ENCODE measurements at places on chromosomes 4 and X.

- no peak for DNase-seq
These were observed 15.4 kb upstream of the CDKL5 start for GRCh38 chrX:18410038-18410437.

GRCh38 chrX:153055871-153056749 is at the start of gene PNMA3:
Gene PNMA3 (plus strand): TSS chrX:153056470. CDS start chrX:153057056, 586 bp downstream.
- no peak for DNase-seq

DNA sequence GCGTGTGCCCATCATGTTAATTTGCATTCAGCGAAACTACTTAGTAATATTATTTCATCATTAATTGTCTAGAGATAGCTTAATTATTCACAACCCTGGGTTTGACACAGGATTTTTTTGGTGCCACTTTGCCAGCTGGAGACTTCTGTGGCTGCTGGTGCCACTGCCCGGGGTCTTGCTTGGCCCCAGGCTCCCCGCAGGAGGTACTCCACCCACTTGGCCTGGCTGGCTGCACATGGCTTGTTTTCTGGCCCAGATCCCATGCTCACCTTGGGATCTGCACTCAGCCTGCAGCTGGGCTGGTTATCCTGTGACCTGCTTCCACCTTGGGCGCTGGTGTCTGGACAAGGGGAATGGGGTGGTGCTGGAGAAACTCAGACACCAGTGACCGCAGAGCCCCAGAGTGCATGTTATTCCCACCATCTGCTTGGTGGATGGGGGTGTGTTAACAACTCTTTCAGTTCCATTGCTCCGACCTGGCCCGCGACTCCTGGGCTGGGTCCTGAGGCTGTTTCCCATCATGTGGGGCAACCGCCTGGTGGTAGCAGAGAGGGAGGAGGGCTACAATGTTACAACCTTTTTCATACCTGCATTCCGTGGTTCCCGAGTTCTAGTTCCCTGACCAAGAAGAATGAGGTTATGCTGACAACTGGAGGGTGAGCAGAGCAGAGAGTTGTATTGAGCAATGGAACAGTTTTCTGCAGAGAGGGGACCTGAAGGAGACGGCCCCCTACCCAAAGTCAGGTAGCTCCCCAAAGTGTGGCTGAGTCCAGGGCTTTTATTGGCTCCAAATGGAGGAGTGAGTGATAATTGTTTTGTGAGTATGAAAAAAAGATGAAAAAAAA is 1950.0 kb upstream of the IGFBP7 start:
- DNase-seq = no peak

DNA sequence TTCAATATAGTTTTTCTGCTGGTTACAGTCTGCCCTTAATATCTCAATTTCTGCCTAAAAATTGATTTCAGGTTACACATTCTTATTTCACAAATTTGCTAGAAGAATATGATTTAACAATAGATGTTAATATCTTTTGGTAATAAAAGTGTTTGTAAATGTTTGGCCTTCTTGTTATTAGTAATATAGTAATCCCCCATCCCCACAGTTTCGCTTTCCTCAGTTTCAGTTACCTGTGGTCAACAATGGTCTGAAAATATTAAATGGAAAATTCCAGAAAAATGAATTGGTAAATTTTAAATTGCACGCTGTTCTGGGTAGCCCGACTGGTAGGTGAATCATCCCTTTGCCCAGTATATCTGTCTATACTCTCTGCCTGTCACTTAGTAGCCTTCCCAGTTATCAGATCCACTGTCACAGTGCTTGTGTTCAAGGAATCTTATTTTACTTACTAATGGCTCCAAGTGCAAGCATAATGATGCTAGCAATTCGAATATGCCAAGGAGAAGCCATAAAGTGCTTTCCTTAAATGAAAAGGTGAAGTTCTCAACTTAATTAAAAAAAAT is 3.5 kb upstream of the BMP2K start:
- DNase-seq = no peak

DNA sequence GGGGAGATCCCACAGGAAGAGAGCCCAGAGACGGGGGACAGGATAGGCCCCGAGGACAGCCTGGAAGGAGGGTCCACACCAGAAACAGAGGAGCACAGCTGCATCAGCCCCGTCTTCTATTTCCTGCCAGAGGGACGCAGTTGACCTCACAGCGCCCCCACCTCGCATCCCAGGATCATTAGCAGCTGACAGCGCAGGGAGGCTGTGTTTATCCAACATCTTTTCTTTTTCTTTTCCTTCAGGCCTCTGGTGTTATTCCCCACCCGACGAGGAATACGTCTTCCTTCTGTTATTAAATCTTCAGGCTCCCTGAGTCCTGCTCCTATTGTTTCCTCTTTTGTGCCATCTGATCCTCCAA is 75.4 kb downstream of the DCHS2 start:
- DNase-seq = no peak

DNA sequence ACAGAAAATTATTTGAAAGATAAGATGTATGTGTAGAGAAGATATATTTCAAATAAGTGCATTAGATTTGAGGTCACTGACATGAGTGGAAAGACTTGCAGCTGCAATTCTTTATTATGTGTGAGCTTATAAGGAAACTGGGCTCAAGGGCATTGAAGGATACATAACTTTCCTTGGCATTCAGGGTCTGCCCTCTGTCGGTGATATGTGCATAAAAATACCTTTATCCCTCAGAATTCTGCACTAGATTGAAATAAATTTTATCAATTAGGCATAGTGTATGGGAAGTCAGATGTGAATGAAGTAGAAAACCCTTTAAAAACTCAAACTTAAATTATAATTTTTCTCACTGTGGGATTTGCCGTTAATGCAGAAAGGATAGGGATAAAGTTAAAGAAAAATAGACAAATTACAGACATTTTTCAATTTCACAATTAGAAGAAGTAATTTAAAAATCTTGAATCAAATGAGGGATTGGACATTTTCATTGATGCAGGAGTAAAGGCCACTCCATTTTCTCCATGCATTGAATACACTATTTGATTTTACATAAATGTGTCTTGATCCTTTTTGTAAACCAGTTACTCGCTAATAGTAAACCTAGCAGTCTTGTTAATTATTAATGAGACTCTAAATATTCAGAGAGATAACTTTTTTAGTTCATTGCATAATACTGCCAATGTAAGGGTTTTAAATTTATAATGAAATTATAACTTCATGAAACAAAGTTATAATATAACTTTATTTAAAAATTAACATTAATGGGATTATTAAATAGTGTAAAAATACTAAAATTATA is 21.0 kb upstream of the ETNPPL start:
- DNase-seq = no peak

DNA sequence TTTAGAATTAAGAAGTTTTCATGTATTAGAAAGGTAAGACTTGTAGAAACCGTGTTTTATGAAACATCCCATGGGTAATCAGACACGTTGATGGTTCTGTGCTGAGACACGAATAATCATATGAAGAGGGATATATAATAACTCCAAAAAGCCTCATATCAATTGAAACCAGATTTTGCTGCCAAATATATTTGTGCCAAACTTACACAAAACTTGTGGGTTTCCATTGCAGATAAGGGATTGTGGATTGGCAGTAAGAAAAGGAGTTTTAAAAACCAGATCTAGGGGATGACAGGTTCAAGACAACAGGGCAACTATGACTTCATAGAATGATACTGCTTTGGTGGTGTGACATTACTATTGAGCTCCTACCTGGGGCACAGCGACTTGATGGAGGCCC is 616.1 kb downstream of the BCOR start:
- no peak for DNase-seq

DNA sequence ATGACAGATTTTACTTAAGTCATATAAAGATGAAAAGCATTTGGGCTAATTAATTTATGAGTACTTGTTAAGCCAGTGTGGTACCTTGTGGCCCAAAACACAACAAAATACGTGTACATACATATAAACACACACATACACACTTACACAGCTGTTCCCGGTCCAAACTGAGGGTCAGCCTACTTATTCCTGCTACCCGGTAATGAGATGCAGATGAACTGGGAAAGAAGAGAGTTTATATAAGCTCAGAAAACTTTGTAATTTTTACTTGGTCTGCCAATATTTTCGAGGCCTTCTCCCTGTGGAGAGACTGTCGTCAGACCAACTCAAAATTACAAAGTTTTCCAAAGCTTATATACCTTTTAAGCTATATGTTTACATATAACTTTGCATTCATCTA is 25.8 kb upstream of the PBDC1 start:
- DNase-seq = no peak

DNA sequence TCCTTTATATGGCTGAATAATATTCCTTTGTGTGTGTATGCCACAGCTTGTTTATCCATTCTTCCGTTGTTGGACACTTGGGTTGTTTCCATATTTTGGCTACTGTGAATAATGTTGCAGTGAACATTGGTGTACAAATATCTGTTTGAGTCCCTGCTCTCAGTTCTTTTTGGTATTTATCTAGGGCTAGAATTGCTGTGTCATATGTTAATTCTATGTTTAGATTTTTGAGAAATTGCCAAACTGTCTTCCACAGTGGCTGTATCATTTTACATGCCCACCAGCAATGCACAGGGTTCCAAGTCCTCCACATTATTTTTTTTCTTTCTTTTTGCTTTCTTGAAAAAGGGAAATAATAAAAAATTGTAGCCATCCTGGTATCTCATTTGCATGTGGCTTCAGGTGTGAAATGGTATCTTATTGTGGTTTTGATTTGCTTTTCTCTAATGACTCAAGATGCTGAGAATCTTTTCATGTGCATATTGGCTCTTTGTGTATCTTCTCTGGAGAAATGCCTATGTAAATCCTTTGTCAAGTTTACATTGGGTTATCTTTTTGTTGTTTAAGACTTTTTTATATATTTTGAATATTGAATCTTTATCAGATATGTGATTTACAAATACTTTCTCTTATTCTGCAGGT is 129.7 kb downstream of the RAPGEF2 start:
- no peak for DNase-seq

GRCh38 chr4:172073590-172073989 is 260.4 kb downstream of the GALNTL6 start:
- DNase-seq = no peak

- DNase-seq = no peak
These were observed 392.2 kb upstream of the ZFP42 start for GRCh38 chr4:187603093-187604025.
